Activated CD4-positive, alpha-beta T cell treated with anti-CD3 and anti-CD28 coated beads for 36 hours (primary cell): ENCODE measurements at places on chromosomes 2 and 18. TPM values are rescaled to one million over a fixed set of nuclear protein-coding genes. Genes with fewer than 3 reads are reported as not detected.

TRPM8 gene
- total RNA-seq, result not detected

- no peak for DNase-seq
Measured at GRCh38 chr2:12284487-12284886, 432.2 kb upstream of the TRIB2 start.

- DNase-seq, result no peak
Measured at GRCh38 chr2:68127358-68128242, 30.1 kb upstream of the PNO1 start.

DNA sequence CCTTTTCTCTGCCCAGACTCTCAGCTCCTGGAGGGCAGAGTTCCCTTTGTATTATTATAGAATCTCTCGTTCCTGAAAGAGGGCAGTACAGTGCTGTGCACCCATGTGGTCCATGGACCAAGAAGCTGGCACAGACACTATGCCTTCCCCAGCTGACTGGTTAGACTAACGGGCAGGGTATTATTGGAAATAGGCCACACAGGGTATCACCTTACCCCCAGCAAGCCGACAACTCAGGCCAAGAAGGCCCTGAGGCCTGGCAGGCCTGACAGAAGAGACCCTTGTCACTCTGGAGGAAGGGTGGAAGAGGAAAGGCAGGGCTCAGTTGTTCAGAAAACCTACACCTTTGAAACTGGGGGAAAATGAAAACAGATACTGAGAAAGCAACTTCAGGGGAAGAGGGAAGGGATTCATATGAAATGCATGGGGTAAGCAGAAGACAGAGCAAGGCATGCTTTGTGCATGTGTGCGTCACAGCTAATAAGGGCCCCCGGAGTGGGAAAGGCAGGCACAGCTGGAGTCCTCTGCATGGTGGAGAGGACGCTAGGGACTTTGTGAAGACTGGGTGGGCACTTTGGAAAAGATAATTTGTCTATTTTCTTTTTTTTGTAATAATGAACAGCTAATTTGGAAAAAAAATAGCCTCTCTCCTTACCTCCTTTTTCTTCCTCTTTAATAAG lies 476.8 kb upstream of the CELF4 start:
- no peak for DNase-seq

- peak; percentile 44 for DNase-seq
Measured at GRCh38 chr2:54559593-54560145, 103.5 kb downstream of the SPTBN1 start.

DNA sequence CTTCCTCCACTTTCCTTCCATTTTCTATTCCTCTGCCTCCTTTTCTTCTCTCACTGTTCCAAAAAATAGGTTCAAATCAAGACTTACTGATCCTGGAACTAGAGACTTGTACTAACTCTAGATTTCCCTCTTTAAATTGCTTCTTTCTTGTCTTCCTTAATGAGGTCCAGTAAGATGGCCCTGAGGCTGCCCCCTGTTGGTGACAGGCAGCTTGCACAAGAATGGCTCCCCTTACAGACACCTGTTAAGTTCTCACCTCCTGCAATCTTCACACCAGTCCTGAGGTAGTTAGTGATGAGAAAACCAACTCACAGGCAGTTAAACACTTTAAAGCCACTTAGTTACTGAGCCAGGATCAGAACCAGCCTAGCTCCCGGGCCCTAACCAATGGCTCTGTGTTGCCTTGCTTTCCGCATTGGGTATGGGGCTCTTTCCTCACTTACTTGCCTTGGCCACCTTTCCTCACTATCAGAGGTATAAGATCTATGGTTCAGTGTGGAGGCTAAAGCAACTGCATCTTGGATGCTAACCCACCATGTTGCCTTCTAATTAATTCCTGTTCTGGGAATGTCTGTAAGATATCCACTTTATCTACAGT lies 130.6 kb downstream of the AKAIN1 start:
- peak; percentile 60 for DNase-seq
